Stimulated activated CD4-positive, alpha-beta T cell treated with anti-CD3 and anti-CD28 coated beads, Interleukin-1b, Interleukin-23, amount 100 ng/mL, for 1 hour (primary cell): ENCODE measurements at places on chromosomes 7 and 10.

- no peak for DNase-seq
Measured at GRCh38 chr10:47206449-47207280, 93.3 kb upstream of the GDF10 start.

GRCh38 chr7:151731022-151731441 lies 145.9 kb downstream of the PRKAG2 start:
- DNase-seq, result no peak

- no peak for DNase-seq
Measured at GRCh38 chr7:133691727-133692610, 435.2 kb upstream of the LRGUK start.

- no peak for DNase-seq
Measured at GRCh38 chr10:23927576-23928325, 281.2 kb upstream of the KIAA1217 start.

GRCh38 chr10:86292462-86293395 lies 73.9 kb downstream of the GRID1 start:
- no peak for DNase-seq

DNA sequence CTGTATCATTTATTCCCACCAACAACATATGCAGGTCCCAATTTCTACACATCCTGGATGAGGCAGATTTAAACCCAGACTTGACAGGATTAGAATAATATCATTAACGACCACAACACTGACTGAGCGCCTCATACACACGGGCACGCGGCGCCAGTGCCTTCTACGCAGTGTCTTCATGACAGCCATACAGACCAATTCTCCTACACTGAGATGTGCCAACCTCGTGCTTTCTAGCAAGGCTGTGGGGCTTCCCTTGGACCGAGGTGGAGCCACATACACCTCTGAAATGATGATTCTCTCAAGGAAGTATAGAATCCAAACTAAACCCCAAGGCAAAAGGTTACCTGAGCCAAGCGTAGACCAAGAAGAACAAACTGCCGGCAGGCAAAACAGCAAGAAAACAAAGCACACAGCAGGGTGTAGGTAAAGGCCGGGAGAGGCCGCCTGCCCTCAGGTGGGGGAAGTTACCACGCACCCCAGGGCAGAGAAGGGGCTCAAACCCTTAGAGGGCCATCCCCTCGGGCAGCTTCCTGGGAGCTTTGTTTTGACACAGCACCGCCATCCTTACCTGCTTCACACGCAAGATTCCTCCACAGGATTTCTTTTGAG lies 75.8 kb downstream of the DLG5 start:
- no peak for DNase-seq

DNA sequence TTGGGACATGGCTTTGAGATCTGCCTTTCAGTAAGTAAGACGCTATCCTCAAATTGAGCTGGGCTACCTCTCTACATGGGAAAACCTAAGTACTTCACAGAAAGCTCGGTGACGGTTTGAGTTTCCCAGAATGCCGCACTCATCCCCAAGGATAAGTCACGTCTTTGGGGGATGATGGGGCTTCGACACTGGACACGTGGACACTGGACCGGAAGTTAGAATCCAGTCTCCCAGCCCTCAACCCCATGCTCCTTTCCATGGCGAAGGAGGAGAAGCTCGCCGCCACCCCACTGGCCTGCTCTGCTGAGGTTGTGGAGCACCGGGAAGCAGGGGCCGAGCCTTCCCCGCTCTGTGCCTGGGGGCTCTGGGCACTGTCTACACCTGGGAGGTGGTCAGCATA lies 27.5 kb downstream of the PTPRE start:
- DNase-seq, result no peak

DNA sequence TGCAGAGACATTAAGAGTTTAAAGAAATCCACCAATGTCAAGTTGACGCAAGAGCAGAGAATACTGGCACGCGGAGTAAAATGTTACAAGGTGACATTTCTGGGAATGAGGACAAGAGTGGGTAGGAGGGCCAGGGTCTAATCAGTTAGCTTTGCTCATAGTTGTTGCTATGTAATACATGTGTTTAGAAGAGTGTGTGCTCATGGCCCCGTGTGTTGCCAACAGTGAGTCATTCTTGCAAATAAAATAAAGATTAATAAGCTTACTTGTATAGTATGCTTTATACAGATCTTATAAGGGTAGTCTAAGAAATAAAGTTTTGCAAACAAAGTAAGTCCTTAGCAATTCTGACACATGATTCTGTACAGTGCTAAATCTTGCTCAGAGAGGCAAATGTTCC lies 64.5 kb downstream of the DNMBP start:
- DNase-seq, result no peak

GRCh38 chr7:50704844-50705243 lies 77.9 kb downstream of the GRB10 start:
- no peak for DNase-seq

DNA sequence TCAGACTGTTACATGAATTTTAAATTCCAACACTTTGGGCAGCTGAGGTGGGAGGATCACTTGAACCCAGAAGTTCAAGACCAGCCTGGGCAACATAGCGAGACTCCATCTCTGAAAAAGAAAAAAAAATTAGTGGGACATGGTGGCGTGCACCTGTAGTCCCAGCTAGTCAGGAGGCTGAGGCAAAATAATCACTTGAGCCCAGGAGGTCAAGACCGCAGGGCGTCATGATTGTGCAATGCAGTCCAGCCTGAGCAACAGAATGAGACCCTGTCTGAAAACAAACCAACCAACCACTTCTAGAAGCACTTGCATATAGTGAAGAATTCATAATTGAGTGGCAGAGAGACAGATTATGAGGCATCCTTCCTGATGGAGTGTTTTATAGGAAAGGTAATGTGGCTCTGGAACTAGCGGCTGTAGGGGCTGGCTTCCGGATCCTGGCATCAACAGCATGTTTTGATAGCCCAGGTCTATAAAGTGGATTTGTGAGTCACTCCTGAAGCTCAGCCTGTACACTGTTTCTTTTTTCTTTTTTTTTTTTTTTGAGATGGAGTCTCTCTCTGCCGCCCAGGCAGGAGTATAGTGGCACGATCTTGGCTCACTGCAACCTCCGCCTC lies 40.3 kb upstream of the RSBN1L start:
- no peak for DNase-seq

DNA sequence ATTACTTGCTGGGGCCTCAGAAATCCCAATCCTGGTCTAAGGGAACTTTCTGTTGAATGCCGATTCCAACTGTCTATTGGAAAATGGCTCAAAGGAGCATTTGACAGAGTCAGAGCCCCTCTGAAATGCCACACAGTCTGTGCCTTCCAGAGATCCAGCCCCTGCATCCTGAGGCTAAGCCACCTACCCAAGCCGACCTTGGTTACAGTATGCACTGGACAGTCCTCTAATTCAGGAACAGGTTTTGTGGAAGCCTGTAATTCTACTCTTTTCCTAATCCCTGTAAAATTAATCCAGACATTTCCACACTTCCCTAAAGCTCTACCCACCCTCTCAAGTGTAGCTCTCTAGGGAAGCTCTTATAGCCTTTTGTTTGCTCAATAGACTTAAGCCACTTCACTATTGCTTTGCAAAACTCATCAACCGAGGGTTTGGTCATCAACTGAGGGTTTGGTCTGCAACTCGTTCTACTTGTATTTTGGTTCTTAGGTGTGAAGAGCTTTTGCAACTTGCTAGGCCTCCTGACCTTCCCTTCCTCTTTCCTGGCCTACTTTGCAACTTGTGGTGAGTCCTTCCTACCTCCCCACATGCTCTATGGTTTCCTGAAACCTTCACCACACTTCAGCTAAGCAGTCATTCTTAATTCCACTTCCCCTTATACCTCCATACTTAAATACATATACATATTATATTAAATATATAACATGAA lies 364.8 kb downstream of the SFMBT2 start:
- no peak for DNase-seq

GRCh38 chr7:4641667-4642467 lies 40.2 kb upstream of the FOXK1 start:
- DNase-seq, result peak; percentile 94

GRCh38 chr10:124886195-124886594 lies 55.7 kb upstream of the ZRANB1 start:
- no peak for DNase-seq

- no peak for DNase-seq
Measured at GRCh38 chr7:31490796-31491314, 23.0 kb upstream of the ITPRID1 start.

- no peak for DNase-seq
Measured at GRCh38 chr7:156842317-156842716, 50.7 kb downstream of the LMBR1 start.

- no peak for DNase-seq
Measured at GRCh38 chr10:45058580-45058979, 57.9 kb downstream of the ZNF22 start.

DNA sequence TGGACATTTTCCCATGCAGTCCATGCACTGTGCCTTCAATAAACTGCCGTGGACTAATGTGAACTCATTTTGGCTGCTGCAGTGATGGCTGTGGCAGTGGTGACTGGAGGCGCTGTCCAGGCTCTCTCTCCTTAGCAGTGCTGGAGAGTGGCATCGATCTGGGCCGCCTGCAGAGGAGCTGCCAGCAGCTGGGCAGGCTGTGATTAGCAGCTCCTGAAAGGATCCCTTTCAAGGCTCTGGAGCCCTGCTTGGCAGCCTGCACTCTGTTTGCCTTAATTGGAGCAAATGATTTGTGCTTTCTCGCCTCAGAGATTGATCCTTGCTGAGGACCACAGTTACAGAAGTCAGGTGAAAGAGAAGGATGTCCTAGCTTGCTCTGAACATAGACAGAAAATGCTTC lies 130.1 kb upstream of the VWC2 start:
- DNase-seq, result no peak

DNA sequence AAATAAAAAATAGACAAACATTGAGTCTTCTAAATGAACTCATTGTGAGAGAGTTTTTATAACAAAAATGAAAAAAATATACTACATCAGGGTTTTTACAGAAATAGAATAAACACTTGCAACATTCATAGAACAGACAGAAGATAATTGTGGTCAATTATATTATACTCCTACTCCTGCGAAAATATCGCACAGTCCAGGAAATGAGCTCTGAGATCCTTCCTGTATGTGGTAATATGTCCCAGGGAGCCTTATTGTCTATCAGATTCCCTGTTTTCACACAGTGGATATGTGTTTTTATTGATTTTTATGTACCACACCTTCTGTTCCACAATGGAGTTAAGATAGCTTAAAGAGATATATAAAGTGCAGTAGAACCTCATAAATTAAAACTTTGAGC lies 27.5 kb upstream of the RELN start:
- no peak for DNase-seq

DNA sequence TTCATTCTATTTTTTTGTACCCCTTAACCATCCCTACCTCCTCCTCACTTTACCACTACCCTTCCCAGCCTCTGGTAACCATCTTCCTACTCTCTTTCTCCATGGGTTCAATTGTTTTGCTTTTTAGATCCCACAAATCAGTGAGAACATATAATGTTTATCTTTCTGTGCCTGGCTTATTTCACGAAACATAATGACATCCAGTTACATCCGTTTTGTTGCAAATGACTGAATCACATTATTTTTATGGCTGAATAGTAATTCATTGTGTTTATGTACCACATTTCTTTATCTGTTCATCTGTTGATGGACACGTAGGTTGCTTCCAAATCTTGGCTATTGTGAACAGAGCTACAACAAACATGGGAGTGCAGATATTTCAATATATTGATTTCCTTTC lies 24.1 kb downstream of the ATRNL1 start:
- DNase-seq, result no peak

DNA sequence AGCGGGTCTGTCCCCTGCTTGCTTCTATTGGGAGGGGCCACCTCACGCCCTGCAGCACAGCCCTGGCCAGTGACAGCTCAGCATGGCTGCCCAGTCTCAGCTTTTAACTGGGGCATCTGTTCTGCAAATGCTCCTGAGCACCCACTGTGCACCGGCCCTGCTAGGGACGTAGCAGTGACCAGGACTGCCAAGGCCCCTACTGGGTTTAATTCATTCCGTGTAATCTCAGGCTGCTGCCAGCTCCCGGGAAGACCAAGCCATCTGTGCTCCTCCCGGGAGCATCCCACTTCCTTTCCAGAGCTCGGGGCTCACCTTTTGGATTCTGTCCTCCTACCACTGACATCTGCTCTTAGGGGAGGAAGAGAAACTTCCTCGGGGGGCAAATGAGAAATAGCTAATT lies 85.2 kb downstream of the ADARB2 start:
- DNase-seq, result no peak

DNA sequence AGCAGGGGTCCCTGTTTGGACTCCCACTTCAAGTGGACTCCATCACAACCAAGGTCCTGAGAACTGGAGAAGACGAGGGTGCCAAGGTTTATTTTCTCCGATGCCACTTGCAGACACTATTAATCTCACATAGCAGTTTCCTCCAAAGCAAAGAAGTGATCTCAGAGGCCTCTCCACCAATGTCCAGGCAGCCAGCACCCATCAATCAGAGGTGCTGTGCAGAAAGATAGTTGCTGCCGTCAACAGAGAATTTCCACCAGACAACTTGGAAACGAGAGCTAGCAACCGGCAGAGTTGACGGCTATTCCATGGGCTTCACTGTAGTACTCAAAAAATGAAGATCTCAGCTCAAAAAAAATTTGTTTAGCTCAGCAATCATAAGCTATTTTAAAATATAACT lies 438.6 kb upstream of the PFKP start:
- DNase-seq, result no peak

DNA sequence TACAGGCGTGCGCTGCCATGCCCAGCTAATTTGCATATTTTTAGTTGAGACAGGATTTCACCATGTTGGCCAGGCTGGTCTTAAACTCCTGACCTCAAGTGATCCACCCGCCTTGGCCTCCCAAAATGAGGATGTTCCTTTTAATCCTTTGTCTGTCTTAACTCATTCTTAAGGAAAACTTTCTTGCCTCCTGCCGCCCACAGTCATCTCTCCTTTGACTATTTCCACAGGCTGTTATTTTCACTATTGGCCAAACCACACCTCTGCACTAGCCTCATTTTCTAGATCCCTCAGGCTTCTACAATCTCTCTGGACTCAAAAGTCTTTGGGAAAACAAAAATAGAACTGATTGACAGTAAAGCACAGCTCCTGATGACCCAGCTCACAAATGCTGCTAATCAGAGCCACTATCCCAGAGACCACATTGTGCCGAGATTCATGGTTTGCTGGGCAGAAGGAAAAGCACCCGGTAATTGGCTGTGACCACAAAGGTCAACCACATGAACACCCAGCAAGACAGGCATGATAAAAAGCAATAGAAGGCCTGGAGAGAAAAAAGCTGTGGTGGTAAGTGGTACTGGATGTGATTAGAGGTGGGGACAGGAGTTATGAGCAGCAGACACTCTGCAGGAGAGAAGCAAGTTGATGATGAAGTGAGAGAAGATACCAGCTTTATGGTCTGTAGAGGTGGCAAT lies 44.1 kb upstream of the ZNRF2 start:
- DNase-seq, result no peak

- DNase-seq, result no peak
Measured at GRCh38 chr7:120052884-120053382, 220.0 kb upstream of the KCND2 start.

DNA sequence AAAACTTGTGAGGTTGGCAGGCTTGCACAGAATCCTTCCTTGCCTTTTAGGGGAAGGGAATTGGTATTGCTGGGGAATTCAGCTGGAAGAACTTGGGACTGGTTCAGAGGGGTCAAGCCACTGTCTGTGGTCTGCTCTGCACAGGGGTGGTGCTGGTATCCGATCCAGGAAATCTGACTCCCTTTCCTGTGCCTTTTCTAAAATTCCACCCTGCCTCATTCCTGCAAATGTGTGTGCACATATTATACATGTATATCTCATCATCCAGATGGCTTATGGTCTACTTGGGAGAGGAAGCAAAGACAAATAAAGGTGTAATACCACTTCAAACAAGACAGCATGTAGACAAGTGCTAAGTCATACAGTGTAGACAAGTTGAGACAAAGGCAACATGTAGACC lies 14.3 kb downstream of the UBTD1 start:
- no peak for DNase-seq
